HFFc6 (cell line): ENCODE measurements at places on chromosomes 6 and 20. TPM values are rescaled to one million over a fixed set of nuclear protein-coding genes. Genes with fewer than 3 reads are reported as not detected.

TMEM200A gene
- total RNA-seq, result 71.3 to 127 TPM (median 81.4 TPM) in 3 replicates

L3MBTL1 gene
- total RNA-seq, result 2.1 to 3.2 TPM (median 2.6 TPM) in 3 replicates

TNNC2 gene
- total RNA-seq, result not detected in 3 replicates

PPIL6 gene
- total RNA-seq, result 0.39 TPM in 1 of 2 replicates, not detected in the other

TUBB1 gene
- total RNA-seq, result not detected in 3 replicates

PROCR gene
- 23.1 to 33.6 TPM (median 30.7 TPM) in 3 replicates for total RNA-seq

KCNK15 gene
- 0.16 to 0.28 TPM (median 0.18 TPM) in 3 replicates for total RNA-seq

TFAP2B gene
- not detected in 3 replicates for total RNA-seq

SLC17A3 gene
- total RNA-seq, result not detected in 3 replicates

PHACTR3 gene
- total RNA-seq, result not detected in 3 replicates

MRS2 gene
- 14.7 to 19.9 TPM (median 19.3 TPM) in 3 replicates for total RNA-seq

CAP2 gene
- total RNA-seq, result 68.9 to 82.3 TPM (median 69.7 TPM) in 3 replicates

DNA sequence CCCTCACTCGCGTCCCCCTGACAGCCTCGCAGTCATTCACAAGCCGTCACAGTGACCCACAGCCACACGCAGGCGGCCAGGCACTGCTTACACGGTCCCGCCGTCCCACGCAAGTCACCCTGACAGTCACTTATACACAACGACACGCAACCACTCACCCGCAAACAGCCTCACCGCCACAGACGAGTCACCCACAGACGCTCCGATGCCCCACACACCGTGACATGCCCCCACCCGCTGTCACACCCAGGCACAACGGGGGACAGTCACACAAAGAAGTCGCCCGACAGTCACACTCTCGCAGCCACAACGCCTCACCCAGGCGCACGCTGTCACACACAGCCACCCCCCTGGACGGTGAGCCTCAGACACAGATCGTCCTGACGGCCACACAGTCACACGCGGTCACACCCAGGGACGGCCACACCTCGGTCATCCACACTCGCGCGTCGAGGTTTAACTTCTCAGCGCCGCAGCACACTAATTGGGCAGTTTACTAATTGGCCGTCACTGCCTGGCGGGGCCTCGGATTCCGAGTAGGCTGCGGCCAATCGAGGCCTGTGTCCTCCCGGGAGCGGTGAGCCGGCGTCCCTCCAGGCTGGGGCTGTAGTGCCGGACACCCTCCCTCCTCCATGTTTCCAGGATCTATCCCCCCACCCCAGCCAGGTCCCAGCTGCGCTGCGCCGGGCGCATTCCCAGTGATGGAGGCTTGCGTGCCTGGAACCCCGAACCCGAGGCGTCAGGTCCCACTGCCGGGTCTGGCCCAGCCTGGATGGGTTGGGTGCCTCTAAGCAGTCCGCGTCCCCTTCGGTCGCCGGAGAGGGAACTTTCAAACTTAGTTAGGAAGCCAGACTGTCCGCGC lies 790 bp downstream of the TOX2 start:
- peak overlapping the region; percentile 96 for H3K4me3 ChIP-seq
- peaks cover 2% of the 10 kb centered on the region for H3K27me3 ChIP-seq
- peaks cover 15% of the 10 kb centered on the region for H3K36me3 ChIP-seq

GRCh38 chr6:100235631-100236030 lies 229.1 kb downstream of the SIM1 start:
- no peak for DNase-seq
- H3K4me3 ChIP-seq, result no peak overlapping the region
- no peaks in the 10 kb centered on the region for H3K27me3 ChIP-seq
- H3K36me3 ChIP-seq, result no peaks in the 10 kb centered on the region
- H3K4me1 ChIP-seq, result peaks cover 13% of the 10 kb centered on the region

DNA sequence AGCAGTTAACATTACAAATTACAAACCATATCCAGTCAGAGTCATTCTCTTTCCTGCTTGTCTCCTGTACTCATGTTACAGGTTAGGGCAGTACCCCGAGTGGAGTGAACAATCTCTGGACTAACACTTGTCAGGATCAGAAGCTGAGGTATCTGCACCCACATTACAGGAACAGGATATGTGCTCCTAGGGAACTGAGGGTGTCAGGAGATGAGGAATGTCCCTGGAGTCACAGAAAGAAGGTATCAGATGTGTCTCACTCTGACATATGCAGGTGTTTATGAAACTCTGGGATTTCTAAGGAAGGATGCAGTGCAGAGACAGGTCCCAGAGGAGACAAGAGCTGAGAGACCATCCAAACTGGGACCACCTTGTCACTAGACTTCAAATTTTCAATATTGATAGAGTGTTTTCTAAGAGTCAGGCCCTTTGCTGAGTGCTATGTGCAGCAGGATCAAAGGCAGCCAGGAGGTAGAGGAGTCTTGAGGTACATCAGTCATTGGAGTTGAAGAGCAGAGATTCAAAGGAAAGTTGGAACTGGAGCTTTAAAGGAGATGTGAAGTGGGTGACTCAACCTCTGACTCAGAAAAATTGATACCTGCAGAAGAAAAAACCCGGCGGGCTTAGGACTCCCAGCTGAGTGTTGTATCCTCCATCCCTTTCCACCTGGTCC lies 12.6 kb downstream of the HLA-DPB1 start:
- H3K36me3 ChIP-seq, result no peaks in the 10 kb centered on the region
- no peak overlapping the region for H3K27ac ChIP-seq
- DNase-seq, result no peak
- peaks cover 4% of the 10 kb centered on the region; the same call in 1 of the 2 replicates for H3K4me1 ChIP-seq
- H3K4me3 ChIP-seq, result no peak overlapping the region

DNA sequence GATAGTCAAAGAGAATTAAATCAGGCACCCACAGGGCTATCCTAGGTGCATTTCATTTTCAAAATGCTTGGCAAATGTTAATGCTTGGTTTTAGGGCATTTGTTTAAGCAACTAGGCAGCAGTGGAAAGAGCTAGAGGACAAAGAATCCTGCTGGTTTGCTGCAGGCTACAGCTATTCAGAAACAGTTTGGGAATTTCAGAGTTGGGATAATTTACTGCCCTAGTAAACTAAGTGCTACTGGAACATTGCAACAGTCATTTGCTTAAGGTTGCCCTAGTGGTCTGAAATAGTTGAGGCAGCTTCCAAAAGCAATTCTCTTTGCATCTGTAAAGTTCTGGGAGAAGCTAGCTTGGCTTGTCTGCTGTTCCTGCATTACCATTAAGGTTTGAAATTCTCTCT lies 312.7 kb downstream of the LAMA2 start:
- no peaks in the 10 kb centered on the region; the same call in 1 of the 2 replicates for H3K4me1 ChIP-seq
- no peaks in the 10 kb centered on the region for H3K27me3 ChIP-seq
- no peak overlapping the region for H3K4me3 ChIP-seq
- no peak overlapping the region for H3K27ac ChIP-seq
- DNase-seq, result no peak

DNA sequence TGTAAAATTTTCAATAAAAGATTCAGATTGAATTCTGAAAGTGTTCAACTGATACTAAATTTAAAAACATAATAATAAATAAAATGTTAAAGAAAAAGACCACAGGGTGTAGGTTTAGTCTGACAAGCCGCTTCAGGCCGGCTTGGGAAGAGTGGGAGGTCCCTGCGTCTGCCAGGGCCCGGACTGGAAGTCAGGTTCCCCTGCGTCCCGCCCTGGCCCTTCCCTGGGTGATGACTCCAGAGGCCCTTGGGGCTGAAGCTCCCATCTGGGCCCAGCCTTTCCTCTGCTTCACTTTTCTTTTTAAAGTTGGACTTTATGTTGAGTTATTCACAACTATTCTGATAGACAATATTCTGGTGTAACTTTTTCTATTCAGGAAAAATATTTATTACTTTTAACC lies 93.3 kb downstream of the SMOC2 start:
- no peaks in the 10 kb centered on the region for H3K4me1 ChIP-seq
- no peak for DNase-seq
- peaks cover 8% of the 10 kb centered on the region; the same call in 1 of the 2 replicates for H3K36me3 ChIP-seq
- H3K4me3 ChIP-seq, result no peak overlapping the region

DNA sequence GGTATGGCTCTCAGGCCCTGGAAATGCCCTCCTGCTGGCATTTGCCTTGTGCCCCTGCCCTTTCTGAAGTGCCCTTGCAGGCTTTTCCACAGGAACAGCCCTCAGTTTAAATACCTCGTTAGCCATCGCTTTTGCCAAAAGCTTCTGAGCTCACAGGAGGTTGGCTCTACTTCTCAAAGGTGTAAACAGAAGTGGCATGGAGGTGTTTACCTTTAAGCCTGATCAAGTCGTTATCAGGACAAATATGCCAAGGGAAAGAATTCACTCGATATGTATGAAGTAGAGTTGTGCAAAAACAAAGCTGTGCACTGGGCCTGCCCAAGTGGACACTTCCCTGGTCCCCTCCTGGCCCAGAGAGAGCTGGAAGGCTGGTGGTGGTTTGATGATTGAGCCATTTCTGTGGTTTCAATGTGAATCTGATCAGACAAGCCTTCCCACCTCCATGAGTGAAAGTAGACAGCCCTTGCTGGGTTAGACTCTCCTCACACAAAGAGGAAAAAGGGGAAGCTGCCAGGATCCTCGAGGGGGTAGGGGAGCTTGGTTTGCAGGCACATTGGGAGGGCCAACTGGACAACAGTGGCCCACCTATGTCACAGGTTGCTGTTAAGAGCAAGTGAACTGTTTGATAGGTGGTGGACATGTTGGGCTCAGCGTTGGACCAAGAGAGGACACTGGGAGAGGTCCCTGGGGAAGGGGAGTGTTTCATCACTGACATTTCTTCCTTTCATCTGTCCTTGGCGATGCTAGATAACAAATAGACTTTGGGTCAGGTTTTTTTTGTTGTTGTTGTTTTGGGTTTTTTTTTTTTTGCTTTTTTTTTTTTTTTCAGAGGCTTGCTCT lies 98.7 kb downstream of the ZDHHC14 start:
- H3K4me1 ChIP-seq, result no peaks in the 10 kb centered on the region
- H3K27ac ChIP-seq, result no peak overlapping the region
- DNase-seq, result no peak
- H3K36me3 ChIP-seq, result no peaks in the 10 kb centered on the region

GRCh38 chr20:52945268-52945667 lies 26.9 kb upstream of the TSHZ2 start:
- no peak overlapping the region for H3K27ac ChIP-seq
- H3K4me3 ChIP-seq, result no peak overlapping the region
- no peaks in the 10 kb centered on the region for H3K36me3 ChIP-seq
- DNase-seq, result no peak
- H3K4me1 ChIP-seq, result no peaks in the 10 kb centered on the region

- no peak overlapping the region for H3K27ac ChIP-seq
- DNase-seq, result no peak
- H3K36me3 ChIP-seq, result peaks cover 8% of the 10 kb centered on the region
- peaks cover 20% of the 10 kb centered on the region for H3K27me3 ChIP-seq
- H3K4me3 ChIP-seq, result no peak overlapping the region
Observed at GRCh38 chr20:10313701-10314100, 95.1 kb downstream of the SNAP25 start.

DNA sequence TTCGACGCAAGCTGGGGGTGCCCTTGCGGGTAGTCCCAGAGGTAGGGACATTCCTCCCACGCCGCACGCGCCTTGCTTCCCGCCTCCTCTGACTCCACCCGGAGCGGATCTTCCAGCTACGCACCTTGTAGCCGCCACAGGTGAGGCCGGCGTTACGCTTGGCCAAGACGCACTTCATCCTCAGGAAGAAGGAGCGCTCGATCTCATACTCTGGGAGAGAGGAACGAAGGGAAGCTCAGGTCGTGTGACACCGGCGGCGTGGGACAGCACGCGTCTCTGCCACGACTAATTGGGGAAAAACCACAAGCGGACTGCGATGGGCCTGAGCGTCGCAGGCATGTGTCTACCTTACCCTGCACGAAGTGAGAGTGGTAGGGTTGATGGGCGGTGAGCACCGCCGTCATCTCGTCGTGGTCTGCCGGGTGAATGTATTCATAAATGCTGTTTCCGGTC lies 15.5 kb downstream of the SIM1 start:
- no peak overlapping the region for H3K4me3 ChIP-seq
- no peak overlapping the region for H3K27ac ChIP-seq
- H3K36me3 ChIP-seq, result peaks cover 23% of the 10 kb centered on the region

GRCh38 chr6:1657116-1657770 lies 47.5 kb downstream of the FOXC1 start:
- peaks cover 2% of the 10 kb centered on the region for H3K27me3 ChIP-seq
- no peak overlapping the region for H3K27ac ChIP-seq
- H3K4me3 ChIP-seq, result no peak overlapping the region
- peaks cover 5% of the 10 kb centered on the region for H3K4me1 ChIP-seq
- no peaks in the 10 kb centered on the region for H3K36me3 ChIP-seq

- H3K27me3 ChIP-seq, result peaks cover 3% of the 10 kb centered on the region; the same call in 1 of the 2 replicates
- DNase-seq, result no peak
- H3K27ac ChIP-seq, result peak overlapping the region; percentile 96
- H3K4me1 ChIP-seq, result peaks cover 43% of the 10 kb centered on the region
Observed at GRCh38 chr20:4435671-4436455, 285.8 kb upstream of the PRND start.

DNA sequence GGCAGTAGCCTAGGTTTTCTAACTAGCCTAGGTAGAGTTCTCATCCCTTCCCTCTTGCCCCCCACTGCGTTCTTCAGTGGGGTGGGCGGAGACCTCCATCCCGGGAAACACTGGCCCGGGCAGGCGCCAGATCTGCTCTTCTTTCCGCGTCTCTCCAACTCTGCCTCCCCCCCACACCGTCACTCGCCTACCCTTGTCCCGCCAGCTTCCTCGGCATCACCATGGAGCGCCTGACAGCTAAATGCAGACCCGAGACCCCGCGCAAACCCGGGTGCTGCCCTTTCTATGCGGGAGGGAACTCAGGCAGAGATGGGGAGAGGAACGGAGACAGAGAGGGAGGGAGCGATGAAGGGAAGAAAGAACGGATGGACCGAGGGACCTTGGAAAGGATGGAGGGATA lies 1494.8 kb upstream of the DEFB115 start:
- no peak overlapping the region for H3K27ac ChIP-seq
- H3K4me3 ChIP-seq, result no peak overlapping the region
- H3K4me1 ChIP-seq, result no peaks in the 10 kb centered on the region
- DNase-seq, result no peak

DNA sequence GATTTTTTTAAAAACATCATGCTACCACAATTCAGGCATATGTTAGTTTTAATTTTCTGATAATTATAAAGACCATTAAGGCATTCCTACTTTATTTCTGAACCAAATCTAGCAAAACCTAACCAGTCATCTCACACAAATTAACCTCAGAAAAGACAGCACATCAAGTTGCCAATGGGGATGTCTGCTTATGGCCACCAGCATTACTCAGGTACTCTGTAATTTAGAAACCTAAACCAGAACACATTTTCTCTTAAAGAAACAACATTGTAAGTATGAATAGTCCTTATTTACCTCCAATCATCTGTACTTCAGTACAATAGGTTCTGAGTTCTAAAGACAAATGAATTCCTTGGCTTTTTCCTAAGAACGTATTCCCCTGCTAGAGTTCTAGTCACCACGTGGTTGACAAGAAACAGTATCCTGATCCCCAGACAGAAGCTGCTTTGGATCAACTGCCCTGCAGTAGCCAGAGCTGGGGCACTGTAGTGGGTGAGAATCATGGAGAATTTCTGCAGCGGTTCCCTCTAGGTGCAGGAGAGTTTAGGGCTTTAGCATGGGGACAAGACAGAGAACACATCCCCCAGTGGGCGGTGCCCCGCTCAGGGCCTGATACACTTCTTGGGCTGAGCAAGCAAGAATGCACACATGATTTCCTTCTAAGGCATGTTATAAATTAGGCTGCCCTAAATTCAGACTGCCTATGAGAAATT lies 15.4 kb downstream of the GCLC start:
- H3K4me1 ChIP-seq, result peaks cover 66% of the 10 kb centered on the region
- no peaks in the 10 kb centered on the region for H3K36me3 ChIP-seq
- no peak overlapping the region for H3K4me3 ChIP-seq
- DNase-seq, result no peak
